ENCODE measurements at places on chromosomes 7 and 10.
A peak's percentile ranks its signal among the peaks of the same experiment; 100 is the strongest.

DNA sequence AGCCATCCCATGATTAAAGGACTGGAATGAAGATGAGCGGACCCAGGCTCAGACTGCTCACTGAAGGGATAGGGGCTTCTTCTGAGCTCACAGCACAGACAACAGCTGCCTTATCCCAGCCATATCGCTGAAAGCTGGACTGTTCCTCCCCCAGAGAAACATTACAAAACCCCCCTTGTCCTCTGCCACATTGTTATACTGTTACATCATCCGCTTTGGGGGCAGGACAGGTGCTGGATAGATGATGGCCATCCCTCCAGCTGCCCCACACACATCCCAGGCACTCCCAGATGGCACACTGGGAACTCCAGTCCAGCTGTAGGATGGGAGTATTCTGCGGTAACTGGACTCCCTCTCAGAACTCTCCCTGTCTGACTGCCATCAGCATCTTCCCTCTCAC lies 58.7 kb upstream of the BTRC start:
- DNase-seq, result no peak

GRCh38 chr10:30825495-30825894 lies 195.9 kb upstream of the LYZL2 start:
- no peak for DNase-seq

- DNase-seq, result peak; percentile 49
Observed at GRCh38 chr10:132257271-132257670, 50.5 kb downstream of the STK32C start.

- no peak for DNase-seq
Observed at GRCh38 chr7:98222533-98223195, 11.4 kb downstream of the BHLHA15 start.

DNA sequence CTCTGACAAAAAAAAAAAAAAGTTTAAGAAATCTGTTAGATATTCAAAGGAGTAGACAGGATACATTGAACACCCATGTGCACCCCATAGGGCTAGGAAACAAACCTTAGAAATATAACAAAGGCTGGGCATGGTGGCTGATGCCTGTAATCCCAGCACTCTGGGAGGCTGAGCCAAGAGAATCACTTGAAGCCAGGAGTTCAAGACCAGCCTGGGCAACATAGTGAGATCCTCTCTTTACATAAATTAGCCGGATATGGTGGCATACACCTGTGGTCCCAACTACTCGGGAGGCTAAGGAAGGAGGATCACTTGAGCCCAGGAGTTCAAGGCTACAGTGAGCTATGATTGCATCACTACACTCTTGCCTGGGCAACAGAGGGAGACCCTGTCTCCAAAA lies 15.3 kb downstream of the CLIP2 start:
- DNase-seq, result no peak

GRCh38 chr10:28661035-28661434 lies 16.3 kb upstream of the BAMBI start:
- DNase-seq, result no peak

GRCh38 chr7:79096361-79096805 lies 357.1 kb downstream of the MAGI2 start:
- DNase-seq, result no peak

DNA sequence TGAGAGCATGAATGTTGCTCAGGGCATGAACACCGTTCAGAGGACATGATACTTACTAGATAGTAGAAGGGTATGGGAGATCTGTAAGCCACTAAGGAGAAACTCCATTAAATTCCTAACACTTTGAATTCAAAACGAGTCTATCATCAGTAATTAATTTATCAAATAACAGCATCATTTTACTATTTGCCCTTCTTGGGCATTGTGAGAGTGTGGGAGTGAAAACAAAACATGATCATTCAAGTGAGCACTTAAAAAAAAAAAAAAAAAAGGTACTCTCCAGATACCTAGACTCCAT lies 20.5 kb upstream of the ASB15 start:
- DNase-seq, result no peak

DNA sequence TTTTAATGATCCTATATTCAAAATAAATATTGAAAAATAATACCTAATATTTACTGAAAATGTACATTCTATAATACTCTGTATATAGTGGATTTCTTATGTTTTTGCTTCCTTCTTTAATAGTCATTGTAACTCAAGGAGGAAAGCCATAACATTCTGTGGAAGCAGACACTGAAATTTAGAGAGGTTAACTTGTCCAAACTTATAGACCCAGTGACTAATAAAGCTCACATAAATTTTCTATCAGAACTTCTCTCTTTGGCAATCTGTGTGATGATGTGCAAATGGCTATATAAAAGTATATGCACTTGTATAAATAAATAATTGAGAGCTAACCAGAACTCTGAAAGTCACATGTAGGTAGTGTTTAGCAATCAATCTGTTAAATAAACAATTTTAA lies 26.1 kb downstream of the GNAT3 start:
- no peak for DNase-seq

DNA sequence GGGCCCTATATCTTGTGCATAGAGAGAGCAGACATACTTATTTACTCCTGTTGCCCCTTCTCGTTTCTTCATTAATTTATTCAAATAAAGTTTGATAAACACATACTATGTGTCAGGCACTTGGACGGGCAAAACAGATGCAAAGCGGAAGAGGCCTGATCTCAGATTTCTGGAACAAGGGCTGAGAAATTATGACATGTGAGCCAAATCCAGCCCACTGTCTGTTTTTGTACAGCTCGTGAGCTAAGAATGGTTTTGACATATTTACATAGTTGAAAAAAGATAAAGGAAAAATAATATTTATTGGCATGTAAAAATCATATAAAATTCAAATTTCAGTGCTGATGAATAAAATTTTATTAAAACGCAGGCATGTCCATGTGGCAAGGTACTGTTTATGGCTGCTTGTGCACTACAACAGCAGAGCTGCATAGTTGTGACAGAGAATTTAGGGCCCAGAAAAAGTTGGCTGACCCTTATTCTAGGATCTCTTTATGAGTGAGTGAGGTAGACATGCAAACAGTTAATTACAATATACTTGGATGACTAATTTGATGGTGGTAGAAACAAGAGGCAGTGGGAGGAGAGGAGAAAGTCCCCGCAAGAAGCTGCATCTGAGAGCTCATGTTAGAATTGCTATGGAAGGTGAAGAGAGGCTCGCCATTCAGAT lies 68.1 kb upstream of the ITPRID1 start:
- DNase-seq, result no peak

All from activated T-cell treated with anti-CD3 and anti-CD28 coated beads for 48 hours (primary cell).